Esophagus squamous epithelium (tissue), 5 donors: ENCODE measurements at places on chromosomes 16 and 17.

- DNase-seq, result no peak
Measured at GRCh38 chr16:27475561-27475960, 73.6 kb downstream of the IL21R start.

DNA sequence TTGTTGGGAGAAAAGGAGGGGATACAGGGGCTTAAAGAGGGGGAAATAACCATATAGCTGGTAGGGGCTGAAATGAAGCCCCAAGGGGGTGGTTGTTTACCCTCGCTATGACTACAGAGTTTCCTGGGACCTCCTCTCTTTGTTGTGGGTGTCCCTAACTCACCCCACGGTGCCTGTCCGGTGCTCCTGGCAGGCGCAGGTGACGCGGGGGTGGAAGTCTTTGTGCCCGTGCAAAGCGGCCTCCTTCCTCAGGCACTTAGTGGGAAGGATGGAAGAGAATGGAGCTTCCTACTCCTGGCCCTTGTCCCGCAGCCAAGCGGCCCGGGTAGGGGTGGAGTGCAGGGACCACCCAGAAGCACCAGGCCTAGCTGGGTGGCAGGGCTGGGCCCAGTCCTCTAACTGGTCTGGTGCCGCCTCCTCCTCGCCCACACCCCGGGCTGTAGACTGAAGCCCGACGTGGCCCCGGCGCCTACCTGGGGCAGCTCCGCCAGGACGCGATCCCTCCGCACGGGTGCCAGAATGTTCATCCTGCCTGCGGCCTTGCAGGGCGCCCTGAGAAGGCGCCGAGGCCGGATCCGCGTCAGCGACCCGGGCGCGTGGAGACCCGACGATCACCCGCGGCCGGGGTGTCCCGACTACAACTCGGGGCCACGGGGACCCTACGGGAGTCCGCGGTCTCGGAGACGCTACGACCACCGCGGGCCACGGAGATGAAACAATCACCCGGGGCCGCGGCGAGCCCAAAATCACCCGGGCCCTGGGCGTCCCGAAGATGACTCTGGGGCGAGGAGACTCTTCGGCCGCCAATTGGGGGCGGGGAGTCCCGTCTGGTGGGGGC lies 709 bp downstream of the RAB34 start:
- no peak for DNase-seq

GRCh38 chr16:75053791-75054555 lies 55.1 kb downstream of the ZNRF1 start:
- DNase-seq, result no peak

GRCh38 chr17:49602783-49603182 lies 27.1 kb downstream of the NXPH3 start:
- DNase-seq, result no peak

DNA sequence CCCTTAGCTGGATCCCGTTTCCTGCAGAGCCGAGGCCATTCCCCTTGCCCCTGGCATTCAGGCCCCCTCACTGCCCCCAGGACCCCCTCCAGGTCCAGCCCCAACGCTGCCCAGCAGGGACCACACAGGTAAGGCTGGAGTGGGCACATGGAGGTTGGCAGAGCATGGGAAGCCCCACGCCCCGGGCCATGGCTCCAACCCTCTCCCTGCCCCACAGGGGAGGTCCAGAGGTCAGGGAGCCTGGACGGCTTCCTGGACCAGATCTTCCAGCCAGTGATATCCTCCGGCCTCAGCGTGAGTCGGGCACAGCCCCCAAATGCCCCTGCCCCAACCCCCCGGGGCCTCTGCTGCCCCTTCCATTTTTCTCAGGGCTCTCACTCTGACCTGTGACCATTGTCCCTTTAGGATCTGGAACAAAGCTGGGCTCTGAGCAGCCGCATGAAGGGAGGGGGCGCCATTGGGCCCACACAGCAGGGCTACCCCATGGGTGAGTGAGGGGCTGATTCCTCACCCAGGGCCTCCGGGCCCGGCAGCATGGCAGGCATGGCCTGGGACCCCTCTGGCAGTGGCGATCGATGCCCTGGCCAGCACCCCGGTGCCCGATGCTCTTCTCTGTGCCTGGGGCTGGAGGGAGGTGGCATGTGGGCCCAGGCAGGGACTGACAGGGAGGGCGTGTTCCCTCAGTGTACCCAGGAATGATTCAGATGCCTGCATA lies 18.5 kb upstream of the SMIM5 start:
- DNase-seq, result no peak

- DNase-seq, result no peak
Measured at GRCh38 chr17:68906638-68907037, 48.6 kb downstream of the ABCA8 start.
